ENCODE measurements at places on chromosomes 4 and X.
A peak's percentile ranks its signal among the peaks of the same experiment; 100 is the strongest.

GRCh38 chr4:100820249-100820648 is 302.4 kb upstream of the EMCN start:
- no peak for DNase-seq

DNA sequence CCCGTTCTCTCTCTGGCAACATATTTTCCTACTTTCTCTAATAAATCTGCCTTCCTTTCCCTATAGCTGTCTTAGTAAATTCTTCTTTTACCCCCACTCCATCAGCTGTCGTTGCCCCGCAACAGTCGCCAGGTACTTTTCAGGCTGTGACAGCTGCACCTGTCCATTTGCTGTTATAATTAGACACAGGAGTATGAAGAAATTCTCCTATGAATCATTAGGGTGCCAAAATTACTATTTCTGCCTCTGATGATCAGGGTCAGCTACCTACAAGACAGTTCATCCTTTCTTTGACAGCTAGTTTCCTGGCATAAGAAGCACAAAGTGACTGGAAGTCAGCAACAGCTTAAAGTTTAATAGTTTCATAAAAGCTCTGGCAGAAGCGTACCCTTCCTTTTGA is 19.5 kb upstream of the GALNTL6 start:
- DNase-seq, result no peak

GRCh38 chrX:136189222-136189621 is 41.9 kb downstream of the FHL1 start:
- DNase-seq, result no peak

DNA sequence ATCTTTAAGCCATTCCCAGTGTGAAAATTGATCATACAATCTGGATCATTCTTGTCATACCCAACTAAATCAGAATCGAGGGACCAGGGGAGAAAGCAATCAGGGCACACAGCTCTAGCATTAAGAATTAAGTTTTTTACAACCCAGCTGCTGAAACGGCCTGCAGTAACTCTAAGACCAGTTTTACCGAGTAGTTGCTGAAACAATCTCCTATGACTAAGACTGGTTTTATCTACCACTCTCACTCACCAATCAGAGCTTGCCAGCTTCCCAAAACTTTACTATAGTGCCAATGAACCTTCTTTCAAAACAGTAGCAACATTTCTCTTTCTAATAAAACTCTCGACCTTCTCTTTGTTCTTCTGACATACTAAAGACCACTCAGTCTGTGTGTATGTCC is 2.8 kb upstream of the SAP30 start:
- DNase-seq, result no peak

DNA sequence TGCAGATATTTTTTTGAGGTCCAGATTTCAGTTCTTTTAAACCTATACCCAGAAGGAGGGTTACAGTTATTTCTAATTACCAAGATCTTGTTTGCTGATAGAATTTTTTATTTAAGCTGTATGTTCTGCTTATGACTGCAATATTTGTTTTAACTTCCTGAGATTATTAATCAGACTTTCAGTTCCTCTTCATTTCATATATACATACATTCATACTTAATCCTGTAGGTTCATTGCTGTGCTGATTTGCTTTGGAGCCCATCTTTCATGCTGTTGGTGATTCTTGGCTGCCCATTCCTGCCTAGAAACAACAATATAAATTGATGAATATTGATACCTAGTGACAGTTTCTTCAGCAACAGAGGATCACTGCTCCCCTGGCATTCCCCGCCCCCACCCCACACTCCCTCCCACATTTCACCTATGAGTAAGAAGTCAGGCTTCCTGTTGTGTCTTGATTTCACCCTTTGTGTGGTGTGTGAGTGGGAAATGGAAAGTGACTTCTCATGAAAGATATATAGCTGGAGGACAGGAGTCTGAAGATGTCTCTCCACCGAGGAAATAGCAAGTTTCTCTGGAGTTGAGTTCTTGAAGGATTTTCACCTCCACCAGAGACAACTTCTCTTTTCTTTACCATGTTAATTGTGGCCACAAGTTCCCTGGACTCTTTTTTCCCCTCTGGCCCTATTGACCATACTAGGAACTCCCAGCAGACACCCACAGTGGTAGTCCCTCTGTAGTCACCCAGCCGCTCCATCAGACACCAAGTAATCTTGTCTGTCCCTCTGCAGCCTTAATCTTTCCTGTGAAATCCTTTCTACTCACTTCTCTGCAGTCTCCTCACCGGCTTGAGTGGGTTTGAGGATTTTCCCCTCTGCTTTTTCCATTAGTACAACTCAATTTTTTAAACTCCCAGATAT is 118.4 kb downstream of the ASB9 start:
- peak; percentile 4 for DNase-seq

- no peak for DNase-seq
These were observed 18.4 kb upstream of the FHDC1 start for GRCh38 chr4:152917543-152918395.

- no peak for DNase-seq
These were observed 33.6 kb upstream of the TBC1D9 start for GRCh38 chr4:140789759-140790158.

GRCh38 chr4:45155081-45155777 is 428.9 kb upstream of the GNPDA2 start:
- DNase-seq, result no peak

DNA sequence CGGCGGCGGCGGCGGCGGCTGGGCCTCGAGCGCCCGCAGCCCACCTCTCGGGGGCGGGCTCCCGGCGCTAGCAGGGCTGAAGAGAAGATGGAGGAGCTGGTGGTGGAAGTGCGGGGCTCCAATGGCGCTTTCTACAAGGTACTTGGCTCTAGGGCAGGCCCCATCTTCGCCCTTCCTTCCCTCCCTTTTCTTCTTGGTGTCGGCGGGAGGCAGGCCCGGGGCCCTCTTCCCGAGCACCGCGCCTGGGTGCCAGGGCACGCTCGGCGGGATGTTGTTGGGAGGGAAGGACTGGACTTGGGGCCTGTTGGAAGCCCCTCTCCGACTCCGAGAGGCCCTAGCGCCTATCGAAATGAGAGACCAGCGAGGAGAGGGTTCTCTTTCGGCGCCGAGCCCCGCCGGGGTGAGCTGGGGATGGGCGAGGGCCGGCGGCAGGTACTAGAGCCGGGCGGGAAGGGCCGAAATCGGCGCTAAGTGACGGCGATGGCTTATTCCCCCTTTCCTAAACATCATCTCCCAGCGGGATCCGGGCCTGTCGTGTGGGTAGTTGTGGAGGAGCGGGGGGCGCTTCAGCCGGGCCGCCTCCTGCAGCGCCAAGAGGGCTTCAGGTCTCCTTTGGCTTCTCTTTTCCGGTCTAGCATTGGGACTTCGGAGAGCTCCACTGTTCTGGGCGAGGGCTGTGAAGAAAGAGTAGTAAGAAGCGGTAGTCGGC is 528 bp downstream of the FMR1 start:
- peak; percentile 13 for DNase-seq

GRCh38 chrX:106397788-106398538 is 213.8 kb upstream of the RADX start:
- DNase-seq, result no peak

GRCh38 chrX:1686642-1687041 is 71.8 kb downstream of the ASMT start:
- no peak for DNase-seq

DNA sequence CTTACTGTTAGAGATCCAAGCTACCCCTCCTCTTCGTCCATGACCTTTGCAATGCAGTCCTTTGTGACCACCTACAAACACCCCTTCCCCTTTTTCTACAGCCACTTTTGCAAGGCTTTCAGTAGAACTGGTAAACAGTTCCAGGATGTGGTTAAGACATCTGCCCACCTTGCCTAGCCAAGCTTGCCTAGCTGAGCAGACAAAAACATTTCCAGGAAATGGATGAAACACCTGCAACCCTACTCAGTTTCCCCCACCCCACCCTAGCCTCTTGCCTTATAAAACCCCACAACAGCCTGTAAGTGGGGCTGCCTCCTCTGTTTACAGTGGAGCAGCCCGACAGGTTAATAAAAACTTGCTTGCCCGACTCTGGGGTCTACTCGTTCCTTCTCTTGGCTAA is 133.8 kb downstream of the ZC4H2 start:
- no peak for DNase-seq

DNA sequence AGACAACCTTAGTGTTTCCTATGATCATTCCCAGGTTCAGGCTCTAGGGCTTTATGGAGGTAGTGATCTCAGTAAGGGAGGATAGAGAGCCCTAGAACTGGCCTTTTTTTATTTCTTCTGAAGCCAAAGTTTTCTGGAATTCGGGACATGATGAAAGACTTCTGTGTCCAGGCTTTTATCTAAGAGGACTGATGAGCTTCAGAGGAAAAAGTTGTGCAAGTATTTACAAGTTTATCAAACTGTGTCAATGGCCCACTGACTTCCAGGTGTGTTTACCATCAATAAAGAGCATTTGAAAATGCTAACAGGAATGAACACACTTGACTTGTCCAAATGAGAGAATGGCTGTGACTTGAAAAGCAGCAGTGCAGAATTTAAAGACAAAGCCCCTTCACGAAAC is 254.6 kb downstream of the DCTD start:
- no peak for DNase-seq

- no peak for DNase-seq
These were observed 480 bp downstream of the USP46 start for GRCh38 chr4:52658641-52659000.

GRCh38 chrX:25069209-25069608 is 53.4 kb upstream of the ARX start:
- DNase-seq, result no peak

- no peak for DNase-seq
These were observed 20.4 kb downstream of the APOOL start for GRCh38 chrX:85024044-85024443.

DNA sequence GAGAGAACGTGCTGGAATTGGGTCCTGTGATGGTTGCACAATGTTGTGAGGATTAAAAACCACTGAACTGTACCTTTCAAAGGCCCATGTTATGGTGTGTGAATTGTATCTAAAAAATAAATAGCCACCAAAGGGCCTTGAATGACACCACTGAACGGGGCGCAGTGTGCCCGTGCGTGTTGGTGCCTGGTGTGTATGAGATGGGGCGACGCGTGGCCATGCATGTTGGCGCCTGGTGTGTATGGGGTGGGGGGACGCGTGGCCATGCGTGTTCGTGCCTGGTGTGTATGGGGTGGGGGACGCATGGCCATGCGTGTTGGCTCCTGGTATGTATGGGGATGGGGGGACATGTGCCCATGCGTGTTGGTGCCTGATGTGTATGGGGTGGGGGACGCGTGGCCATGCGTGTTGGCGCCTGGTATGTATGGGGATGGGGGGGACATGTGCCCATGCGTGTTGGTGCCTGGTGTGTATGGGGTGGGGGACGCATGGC is 66.6 kb upstream of the HELT start:
- DNase-seq, result no peak

GRCh38 chr4:20543131-20543530 is 157.1 kb upstream of the PACRGL start:
- no peak for DNase-seq

DNA sequence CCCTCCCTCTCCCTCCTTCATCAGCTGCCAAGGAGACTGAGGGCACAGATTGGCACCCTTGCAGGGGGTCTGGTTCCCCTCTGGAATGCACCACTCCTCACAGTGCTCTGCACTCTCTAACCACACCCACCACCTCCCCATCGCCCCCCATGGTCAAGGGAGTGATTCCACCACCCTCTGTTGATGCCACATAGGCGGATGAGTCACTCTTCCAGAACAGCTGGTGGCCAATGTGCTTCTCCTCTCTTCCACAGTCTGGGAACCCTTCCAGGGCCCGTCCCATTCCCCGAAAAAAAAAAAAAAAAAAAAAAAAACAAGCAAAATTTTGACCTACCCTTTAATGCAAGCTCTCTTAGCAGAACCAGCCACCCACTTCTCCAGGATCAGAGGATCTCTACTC is 341.3 kb upstream of the KLF3 start:
- no peak for DNase-seq

DNA sequence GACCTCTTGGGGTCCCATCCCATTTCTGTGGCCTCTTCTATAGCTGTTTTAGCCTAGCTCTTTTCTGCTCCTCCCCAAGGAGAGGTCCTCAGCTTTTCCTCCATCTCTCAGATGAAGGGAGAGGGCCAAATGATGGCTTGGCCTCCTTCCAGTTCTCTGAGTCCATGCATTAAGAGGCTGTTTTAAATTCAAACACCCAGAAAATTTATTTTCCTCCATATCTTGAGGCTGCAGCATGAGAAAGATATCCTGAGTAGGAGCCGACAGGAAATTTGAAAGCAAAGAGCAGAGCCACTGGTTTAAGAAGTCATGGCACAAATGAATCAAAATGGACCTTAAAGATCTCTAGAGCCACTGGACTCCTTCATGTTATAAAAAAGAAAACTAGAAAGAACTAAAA is 558.8 kb downstream of the MID1IP1 start:
- no peak for DNase-seq
